CD14-positive monocyte (primary cell): ENCODE measurements at places on chromosomes 5 and 9. TPM values are rescaled to one million over a fixed set of nuclear protein-coding genes. Genes with fewer than 3 reads are reported as not detected.

- DNase-seq: no peak
Observed at GRCh38 chr9:82302968-82303655, 314.5 kb downstream of the SPATA31D1 start.

DNA sequence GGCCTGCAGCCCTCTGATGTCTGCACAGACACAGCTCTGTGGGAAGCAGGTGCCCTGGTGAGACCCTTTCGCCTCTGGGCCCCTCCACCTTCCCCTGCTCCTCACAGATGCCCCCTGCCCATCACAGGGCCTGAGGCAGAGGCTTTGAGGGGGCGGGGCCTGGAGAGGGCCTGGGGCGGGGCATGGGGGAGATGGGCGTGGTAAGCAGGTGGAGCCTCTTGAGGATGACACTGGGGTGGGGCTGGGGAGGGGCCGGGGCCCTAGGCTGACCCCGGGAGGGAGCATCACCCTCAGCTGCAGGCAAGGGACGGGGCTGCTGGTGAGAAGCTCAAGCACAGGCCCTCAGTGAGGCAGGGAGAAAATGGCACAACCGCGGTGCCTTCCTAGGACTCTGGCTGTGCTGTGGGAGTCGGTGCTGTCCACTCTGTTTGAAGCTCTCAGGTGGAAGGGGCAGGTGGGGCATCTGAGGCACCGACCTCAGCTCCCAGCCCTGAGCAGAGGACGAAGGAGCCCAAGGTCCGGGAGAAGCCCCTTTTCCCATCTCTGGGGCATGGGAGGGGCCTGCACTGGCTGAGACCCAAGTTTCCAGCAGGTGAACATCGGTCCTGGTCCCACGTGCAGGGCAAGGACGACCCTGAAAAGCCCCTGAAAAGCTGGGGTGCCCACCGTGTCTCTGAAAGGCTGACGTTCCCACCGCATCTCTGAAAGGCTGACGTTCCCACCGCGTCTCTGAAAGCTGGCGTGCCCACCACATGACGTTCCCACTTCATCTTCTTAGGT lies 17.5 kb upstream of the SLC9A3 start:
- DNase-seq: no peak

GRCh38 chr5:9513827-9514226 lies 32.0 kb downstream of the SEMA5A start:
- no peak for DNase-seq

- DNase-seq: no peak
Observed at GRCh38 chr9:106755736-106756135, 107.2 kb upstream of the ZNF462 start.

NADK2 gene
- polyA plus RNA-seq: 1.3 and 2.6 TPM in 2 replicates
